ENCODE measurements at places on chromosomes 7 and 10.
A peak's percentile ranks its signal among the peaks of the same experiment; 100 is the strongest.

- no peak for DNase-seq
These were observed 8.7 kb downstream of the INMT start for GRCh38 chr7:30760514-30761213.

GRCh38 chr10:110684800-110685446 lies 40.8 kb downstream of the RBM20 start:
- no peak for DNase-seq

DNA sequence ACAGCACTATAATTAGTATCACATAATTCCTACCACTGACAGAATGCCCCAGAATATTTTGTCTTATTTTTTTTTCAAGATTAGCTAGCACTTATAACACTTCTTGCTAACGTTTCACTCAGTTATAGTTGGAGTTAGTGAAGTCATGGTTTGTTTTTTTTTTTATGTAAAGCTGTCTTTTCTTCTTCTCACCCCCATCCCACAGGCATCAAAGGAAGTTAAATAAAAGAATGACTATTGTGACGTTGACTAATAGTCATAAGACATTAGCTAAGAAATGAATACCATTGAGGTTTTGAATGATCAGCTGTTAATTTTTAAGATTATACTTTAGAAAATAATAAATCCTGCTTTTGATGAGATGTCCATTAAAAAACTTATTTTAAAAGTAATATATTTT lies 498.3 kb downstream of the GFRA1 start:
- DNase-seq, result no peak

- DNase-seq, result no peak
These were observed 124.9 kb downstream of the ARHGAP12 start for GRCh38 chr10:31803606-31804351.

GRCh38 chr7:50303335-50304128 lies 984 bp upstream of the IKZF1 start:
- DNase-seq, result no peak

DNA sequence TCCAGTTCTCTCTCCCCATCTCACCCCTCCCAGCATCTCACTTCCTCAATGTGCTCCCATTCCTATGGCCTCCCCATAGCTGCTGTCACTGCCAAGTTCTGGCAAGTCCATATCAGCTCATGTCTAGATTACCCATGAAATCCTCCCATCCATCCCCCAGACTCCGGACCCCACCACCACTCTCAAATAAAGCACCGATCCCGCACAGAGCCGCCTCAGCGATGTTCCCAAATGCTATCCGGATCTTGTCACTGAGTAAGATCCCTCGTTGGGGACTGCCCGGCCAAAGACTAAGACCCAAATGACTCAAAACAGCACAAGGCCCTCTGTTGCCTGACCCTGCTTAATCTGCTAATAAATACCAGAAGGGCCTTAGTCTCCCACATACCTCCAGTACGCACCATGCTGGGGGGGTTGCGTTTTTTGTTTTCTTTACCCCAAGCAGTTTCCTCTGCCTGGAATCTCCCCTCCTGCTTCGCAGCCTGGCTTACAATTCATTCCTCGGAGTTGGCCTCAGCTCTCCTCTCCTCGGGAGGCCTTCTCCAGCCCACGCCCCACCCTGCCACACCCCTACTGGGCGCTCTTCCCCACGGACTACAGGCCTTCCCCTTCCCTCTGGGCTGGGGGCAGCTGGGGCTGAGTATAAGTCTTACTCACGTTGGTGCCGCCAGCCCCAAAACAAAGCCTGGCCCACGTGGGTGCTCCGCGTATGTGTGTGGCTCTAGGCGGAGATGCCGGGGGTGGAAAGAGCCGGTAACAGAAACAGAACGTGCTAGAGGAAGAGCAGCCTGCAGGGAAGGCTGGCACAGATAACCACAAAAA lies 1.8 kb upstream of the DUSP5 start:
- DNase-seq, result peak; percentile 38

DNA sequence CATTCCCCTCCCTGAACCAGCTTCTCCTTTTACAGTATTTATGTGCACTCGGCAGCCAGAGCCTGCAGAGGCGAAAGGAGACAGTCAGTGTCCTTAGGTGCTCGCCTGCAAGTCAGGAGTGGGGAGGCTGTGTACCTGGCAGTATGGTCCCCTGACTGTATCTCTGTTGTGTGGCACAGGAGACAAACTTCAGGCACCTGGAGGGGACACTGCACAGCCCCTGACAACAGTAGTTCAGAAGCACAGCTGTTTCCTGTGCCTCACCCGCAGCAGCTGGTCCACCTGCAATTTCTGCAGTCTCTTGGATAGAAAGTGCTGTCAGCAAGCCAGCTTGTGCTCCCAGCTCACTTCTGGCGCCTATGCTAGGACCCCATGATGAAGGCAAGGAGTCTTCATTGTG lies 73.4 kb upstream of the LAMB4 start:
- DNase-seq, result no peak

DNA sequence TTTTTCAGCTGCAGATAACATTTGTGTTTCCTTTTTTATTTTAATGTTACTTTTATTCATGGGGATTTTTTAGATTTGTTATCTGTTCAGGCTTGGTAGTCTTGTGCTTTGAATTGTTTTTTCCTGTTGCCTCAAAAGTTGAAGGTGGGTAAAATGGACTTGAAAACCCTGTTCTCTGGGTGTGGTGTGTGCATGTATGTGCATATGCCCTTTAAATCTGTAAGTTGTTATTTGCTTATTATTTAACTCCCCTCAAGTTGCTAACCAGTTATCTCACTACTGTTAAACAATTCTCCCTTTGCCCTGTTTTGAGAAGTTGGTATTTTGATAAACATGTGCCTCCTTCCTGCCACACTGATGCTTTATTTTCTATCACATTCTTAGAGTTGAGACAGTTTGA lies 30.6 kb downstream of the TSPAN14 start:
- no peak for DNase-seq

DNA sequence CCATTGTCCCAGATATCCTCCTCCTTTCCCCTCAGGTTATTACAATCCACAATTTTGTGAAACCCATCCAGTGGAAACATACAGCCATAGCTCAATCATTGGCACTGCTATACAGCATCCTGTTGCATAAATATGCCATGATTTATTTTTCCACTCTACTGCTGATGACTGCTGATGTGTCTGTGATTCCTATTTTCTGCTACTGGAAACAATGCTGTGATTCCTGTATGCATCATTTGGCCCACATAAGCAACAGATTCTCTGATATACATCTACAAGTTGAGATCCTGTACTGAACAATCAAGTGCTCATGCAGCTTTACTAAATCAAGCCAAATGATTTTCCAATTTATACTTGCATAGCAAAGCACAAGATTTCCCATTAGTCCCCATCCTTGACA lies 39.6 kb downstream of the CUL2 start:
- DNase-seq, result no peak

GRCh38 chr7:118306771-118307170 lies 82.3 kb downstream of the ANKRD7 start:
- DNase-seq, result no peak

DNA sequence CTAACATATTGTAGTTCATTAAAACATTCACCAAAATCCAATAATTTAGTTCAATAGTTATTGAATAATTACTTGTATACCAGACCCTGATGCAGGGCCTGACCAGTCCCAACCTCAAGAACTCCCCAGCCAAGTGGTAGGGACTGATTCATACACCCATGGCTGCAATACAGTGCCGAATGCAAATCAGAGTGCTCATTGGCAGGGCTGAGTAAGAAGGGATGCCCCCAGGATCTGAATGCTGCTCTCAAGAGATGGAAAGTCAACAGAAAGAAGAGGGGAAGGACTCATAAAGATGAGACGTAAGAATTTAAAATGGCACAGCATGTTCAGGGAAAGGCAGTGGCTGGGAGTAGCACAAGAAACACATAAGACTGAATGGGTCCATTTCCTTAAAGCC lies 29.9 kb downstream of the ZNF438 start:
- DNase-seq, result no peak

- no peak for DNase-seq
These were observed 320.9 kb downstream of the AHR start for GRCh38 chr7:17619196-17619818.

GRCh38 chr7:68770649-68771048 lies 827.6 kb upstream of the AUTS2 start:
- DNase-seq, result peak; percentile 13

DNA sequence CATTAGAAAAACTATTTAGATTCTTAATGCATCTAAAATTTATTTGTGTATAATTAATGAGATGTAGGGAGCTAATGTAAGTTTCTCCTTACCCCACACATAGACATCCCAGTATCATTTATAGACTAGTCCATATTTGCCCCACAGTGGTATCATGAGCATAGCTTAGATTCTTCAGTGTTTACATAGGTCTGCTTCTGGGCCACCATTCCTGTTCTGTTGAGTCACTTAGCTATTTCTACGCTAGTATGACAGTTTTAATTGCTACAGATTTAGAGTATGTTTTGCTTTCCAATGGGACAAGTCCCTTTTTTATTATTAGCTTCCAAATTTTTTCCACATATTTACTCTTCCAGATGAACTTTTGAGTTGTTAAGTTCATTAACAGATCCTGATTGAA lies 69.4 kb downstream of the MCMBP start:
- no peak for DNase-seq

DNA sequence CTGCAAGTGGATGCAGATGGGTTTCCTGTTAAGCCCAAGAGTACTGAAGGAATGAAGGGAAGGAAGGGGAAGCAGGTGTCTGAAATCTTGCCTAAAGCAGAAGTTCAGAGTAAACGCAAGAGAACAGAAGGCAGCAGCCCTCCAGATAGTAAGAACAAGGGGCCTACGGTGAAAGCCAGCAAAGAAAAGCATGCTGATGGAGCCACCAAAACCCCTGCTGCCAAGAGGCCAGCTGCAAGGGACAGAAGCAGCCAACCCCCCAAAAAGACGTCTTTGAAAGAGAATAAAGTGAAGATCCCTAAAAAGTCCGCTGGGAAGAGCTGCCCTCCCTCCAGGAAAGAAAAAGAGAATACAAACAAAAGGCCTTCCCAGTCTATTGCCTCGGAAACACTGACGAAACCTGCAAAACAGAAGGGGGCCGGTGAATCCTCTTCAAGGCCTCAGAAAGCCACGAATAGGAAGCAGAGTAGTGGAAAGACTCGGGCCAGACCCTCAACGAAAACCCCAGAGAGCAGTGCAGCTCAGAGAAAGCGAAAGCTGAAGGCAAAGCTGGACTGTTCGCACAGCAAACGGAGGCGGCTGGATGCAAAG lies 152.5 kb downstream of the LCOR start:
- no peak for DNase-seq

DNA sequence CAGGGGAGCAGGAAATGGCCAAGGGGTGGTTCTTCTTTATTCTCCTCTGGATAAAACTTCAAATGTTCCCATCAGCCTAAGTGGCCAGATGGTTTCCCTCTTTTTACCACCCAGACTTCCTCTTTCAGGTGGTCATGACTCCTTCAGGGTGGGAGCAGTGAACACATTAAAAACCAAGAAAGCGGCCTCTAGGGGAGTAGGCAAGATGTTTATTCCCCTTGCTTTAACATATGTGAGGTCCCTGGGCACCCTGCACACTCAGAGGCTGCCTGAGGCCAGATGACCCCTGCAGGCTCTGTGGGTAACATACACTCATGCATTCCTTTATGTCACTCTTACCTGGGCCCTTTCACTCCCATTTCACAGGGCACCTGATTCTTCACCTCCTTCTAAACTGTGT lies 357.4 kb downstream of the ABCA13 start:
- no peak for DNase-seq

DNA sequence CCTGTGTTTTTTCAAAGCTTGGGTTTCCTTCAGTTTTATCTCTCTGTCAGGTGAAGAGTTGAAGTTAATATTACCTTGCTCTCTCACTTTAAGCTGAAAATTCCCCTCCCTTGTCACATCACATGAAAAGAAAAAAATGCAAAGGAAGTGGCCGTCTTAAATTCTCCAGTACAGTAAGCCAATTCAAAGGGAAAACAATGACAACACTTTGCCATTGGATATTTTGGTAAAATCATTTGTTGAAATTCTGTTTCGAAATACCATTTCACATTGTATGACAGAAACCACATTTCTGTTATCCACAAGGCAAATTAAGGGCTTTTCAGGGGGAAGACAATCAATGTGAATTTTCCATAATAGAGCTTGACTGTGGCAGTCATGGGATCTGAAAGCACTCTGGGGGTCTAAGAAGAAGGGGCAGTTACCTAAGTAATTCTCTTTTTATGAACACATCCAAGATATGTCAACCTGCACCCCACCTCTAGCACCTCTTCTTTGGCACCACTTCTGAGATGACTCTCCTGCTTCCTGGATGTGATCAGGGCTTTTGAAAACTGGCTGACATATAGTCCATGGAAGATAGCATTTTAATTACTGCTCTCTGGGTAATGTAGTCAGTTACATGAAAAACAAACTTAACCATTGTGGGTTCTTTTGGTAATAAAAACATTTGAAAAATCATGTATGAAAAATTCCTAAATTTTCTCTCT lies 63.8 kb downstream of the ENTPD1 start:
- no peak for DNase-seq

DNA sequence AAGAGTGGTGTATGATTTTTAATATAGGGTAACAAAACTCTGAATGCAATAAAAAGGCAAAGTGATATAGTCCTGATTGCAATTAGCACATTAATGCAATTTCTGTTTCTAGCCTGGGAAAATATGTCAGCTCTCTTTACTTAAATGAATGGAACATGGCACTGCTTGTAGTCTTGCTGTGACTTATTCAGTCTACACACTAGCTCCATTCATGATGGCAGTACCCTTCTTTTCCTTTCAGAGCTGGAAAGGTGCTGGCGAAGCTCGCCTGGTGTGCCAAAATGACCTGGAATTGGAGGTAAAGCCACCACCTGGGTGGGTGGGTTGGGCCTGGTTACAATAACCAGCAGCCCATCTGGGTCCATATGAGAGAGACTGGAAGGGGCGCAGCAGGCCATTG lies 85.3 kb downstream of the ZNF365 start:
- DNase-seq, result no peak

DNA sequence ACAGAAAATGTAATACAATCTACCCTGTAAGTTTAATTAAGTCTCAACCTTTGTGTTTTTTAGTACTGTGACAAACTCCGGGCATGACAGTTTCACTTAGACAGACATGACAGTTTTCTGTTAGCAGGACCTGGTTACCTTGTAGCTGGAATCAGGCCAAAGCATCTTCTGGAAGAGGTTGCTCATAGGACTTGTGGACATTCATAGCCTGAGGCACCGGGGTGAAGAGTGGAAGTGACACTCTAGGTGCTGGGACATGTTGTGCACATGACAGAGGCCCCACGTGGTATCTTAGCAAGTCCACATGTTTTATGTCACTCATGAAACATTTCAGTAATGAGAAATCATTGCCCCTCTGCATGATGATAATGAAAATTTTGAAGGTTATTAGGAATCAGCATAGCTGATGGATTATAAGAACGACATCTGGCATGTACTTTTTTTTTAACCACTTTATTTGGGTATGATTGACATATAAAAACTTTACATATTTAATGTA lies 441.4 kb downstream of the CNTNAP2 start:
- no peak for DNase-seq

DNA sequence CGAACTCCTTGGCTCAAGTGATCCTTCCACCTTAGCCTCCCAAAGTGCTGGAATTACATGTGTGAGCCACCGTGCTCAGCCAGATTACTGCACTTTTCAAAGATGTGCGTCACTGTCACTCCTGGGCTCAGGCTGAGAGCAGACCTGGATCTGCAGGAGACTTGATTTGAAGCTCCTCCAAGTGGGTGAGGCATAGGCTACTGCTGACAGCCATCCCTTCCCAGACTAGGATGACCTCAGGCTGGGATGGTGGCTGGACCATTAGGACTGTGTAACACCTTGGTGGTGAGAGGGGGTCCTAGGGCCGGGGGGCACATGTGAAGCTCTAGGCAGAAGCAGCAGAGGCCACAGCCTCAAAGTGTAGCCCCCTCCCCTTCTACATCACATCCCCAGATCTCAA lies 8.2 kb upstream of the SRRM3 start:
- no peak for DNase-seq
